G401 (cell line): ENCODE measurements at places on chromosomes 4 and X. TPM values are rescaled to one million over a fixed set of nuclear protein-coding genes. Genes with fewer than 3 reads are reported as not detected.

GRCh38 chrX:35858361-35858760 is 60.2 kb downstream of the MAGEB16 start:
- DNase-seq, result no peak

DNA sequence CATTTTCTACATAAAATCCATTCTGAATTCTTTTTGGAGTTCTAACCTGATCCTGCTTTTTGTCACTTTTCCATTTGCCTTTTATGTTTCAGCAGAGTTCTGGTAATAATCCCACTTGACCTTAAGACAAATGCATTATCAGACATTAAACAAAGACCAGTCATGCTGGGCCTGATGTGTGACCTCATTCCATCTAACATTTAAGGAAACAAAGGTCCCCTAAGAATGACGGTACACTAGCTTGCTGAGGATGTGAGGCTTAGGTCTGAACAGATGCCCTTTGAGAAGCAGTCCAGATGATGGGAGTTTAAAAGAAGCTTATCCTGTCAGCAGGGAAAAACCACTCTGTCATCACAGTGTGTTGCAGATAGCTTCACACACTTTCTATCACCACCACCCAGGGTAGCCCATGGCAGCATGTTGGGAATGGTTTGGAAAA is 38.1 kb upstream of the PDE5A start:
- no peak for DNase-seq

GRCh38 chrX:29535212-29536162 is 679.9 kb upstream of the MAGEB2 start:
- DNase-seq, result no peak

DNA sequence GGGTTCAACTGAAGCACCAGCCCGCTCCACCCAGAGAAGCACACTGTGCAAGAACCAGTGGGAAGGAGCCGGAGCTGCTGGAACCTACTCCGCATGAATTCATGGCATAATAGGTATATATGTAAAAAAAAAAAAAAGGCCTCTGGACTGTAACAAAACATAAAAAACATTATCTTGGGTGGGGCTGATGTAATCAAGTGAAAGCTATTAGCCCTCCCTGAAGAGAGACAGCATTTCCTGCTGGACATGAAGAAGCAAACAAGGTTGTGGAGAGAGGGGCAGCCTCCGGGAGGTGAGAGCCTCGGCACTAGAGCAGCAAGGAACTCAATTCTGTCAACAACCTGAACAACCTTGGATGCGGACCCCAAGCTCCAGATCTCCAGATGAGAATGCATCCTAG is 50.7 kb downstream of the PLAC1 start:
- no peak for DNase-seq

- no peak for DNase-seq
These were observed 245.9 kb upstream of the TLL1 start for GRCh38 chr4:165627128-165627527.

DNA sequence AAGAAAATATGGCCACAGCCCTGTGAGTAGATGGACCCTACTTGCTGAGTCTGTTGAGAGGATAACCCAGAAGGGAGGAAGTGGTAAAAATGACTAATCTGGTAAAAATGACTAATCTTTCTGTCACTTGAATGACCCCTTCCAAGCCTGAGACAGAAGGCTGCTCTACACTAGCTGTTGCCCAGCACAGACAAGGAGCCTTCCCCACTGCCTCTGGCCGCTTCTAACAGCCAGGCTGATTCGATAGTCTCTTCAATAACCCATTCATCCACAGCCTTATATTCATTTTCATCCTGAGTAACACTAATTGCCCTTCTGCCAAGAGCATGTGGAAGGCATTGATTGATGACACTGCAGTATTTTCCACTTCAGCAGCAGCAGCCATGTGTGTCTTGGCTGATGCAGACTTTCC is 18.4 kb downstream of the MAGEB17 start:
- no peak for DNase-seq

NAA15 gene
- 33.4 and 38.3 TPM in 2 replicates for total RNA-seq

CSAG1 gene
- not detected in 2 replicates for total RNA-seq

CLCN4 gene
- total RNA-seq, result 2.6 and 3.6 TPM in 2 replicates

MAPK10 gene
- total RNA-seq, result 0.78 TPM in 1 of 2 replicates, not detected in the other

TECRL gene
- not detected in 2 replicates for total RNA-seq
